ENCODE measurements at places on chromosomes 7 and 10. TPM values are rescaled to one million over a fixed set of nuclear protein-coding genes. Genes with fewer than 3 reads are reported as not detected.
A peak's percentile ranks its signal among the peaks of the same experiment; 100 is the strongest.

DNA sequence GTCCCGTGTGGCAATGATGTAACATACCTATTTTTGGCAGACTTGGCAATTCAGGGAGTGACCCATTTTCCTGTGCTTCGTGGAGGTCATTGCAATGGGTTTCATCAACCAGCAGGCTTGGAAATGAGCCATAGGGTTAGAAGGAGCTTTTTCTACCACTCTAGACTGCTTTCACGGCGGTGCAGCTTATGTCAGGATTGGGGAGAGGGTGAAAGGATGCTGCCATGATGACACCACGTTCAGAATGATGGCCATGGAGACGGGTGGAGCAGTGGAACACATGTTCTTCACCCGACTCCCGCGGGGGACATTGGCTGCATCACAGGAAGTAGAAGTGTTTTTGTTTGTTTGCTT, 220.2 kb downstream of the EMX2 start:
- no peak overlapping the region for H3K4me3 ChIP-seq
- no peaks in the 10 kb centered on the region for H3K4me1 ChIP-seq
- no peak for DNase-seq
- H3K27me3 ChIP-seq = no peaks in the 10 kb centered on the region
- no peaks in the 10 kb centered on the region for H3K36me3 ChIP-seq

- peak; percentile 5 for DNase-seq
- H3K4me1 ChIP-seq = no peaks in the 10 kb centered on the region
- H3K36me3 ChIP-seq = no peaks in the 10 kb centered on the region
- no peak overlapping the region for H3K4me3 ChIP-seq
- H3K27ac ChIP-seq = no peak overlapping the region
These were observed 59.2 kb upstream of the ANTXRL start for GRCh38 chr10:46227571-46227935.

- no peaks in the 10 kb centered on the region for H3K27me3 ChIP-seq
- no peak overlapping the region for H3K27ac ChIP-seq
- no peaks in the 10 kb centered on the region for H3K36me3 ChIP-seq
These were observed 54.5 kb upstream of the OPALIN start for GRCh38 chr10:96413151-96413787.

DNA sequence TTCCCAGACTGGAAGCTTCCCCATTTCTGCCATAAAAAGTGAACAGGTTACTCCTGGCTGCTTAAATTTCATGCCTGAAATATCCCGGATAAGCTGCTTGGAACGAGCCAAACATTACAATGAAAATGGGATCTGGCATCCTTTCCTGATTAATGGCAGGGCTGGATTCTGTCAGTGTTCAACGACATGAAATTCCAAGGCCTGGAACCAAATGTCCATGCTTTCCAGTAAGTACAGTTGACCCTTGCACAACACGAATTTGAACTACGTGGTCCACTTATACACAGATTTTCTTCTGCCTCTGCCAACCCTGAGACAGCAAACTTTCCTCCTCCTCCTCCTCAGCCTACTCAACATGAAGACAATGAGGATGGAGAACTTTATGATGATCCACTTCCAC, 65.4 kb downstream of the SGMS1 start:
- H3K4me1 ChIP-seq = peaks cover 15% of the 10 kb centered on the region
- no peak overlapping the region for H3K4me3 ChIP-seq

- H3K4me1 ChIP-seq = no peaks in the 10 kb centered on the region
- H3K4me3 ChIP-seq = no peak overlapping the region
- H3K27me3 ChIP-seq = no peaks in the 10 kb centered on the region
- H3K36me3 ChIP-seq = no peaks in the 10 kb centered on the region
- H3K27ac ChIP-seq = no peak overlapping the region
These were observed 100.5 kb upstream of the SDK1 start for GRCh38 chr7:3200504-3200903.

- no peaks in the 10 kb centered on the region for H3K27me3 ChIP-seq
- H3K36me3 ChIP-seq = no peaks in the 10 kb centered on the region
- no peak overlapping the region for H3K4me3 ChIP-seq
- no peaks in the 10 kb centered on the region for H3K4me1 ChIP-seq
These were observed 69.6 kb upstream of the RAPGEF5 start for GRCh38 chr7:22426463-22427094.

DNA sequence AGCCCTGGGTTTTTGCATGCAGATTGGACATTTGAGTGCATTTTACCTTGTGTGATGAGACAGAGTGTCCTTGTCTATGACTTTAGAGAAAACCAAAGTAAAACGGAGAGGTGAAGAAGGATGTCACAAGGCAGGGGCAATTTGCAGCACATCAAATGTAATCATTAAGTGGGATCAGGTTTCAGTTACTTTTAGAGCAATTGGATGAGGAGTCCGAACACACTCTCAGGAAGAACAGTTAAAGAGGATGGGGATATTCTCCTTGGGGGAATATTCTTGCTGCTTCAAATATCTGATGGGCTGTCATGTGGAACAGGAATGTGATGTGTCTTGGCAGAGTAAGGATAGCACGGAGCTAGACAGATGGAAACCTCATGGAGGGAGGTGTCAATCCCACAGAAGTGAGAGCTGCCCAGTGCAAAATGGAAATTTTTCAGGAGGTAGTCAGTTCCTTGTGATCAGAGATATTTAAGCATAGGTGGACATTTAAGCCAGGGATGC, 757 bp downstream of the RAB19 start:
- no peak overlapping the region for H3K4me3 ChIP-seq
- no peaks in the 10 kb centered on the region for H3K4me1 ChIP-seq
- no peak overlapping the region for H3K27ac ChIP-seq
- DNase-seq = no peak

DNA sequence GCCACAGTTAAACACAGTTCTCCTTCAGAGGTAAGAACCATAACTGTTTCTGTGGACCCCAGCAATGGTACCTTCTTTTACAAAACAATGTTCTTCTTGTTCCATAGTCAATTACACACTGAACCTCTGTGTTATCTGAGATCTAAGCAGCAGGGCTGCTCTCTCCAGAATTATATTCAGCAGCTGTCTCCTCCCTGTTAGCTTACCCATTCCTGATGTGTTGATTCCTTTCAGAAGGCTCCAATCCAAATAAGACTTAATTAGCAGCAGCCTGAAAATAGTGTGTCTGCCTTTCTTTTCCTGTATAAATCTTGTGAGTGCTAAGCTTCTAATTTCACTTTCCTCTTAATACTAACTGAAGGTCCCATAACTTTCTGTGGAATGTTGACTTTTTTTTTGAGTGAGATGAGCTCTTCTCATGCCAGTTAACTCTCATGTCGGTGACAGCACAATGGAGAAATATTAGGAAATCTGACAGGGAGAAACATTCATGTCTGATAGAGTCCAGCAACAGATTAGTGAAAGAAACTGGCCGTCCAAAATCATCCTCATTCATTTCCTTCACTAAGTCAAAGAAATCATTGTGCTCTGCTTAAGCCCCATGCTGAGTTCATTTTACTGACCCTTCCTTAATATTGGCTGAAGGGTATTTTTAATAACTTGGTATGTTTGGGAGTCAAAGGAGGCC, 226.5 kb downstream of the PRKG1 start:
- DNase-seq = no peak
- H3K36me3 ChIP-seq = no peaks in the 10 kb centered on the region
- no peak overlapping the region for H3K27ac ChIP-seq

- no peaks in the 10 kb centered on the region for H3K27me3 ChIP-seq
- H3K4me1 ChIP-seq = no peaks in the 10 kb centered on the region
- DNase-seq = no peak
These were observed 35.3 kb downstream of the TRUB1 start for GRCh38 chr10:114973306-114973705.

DNA sequence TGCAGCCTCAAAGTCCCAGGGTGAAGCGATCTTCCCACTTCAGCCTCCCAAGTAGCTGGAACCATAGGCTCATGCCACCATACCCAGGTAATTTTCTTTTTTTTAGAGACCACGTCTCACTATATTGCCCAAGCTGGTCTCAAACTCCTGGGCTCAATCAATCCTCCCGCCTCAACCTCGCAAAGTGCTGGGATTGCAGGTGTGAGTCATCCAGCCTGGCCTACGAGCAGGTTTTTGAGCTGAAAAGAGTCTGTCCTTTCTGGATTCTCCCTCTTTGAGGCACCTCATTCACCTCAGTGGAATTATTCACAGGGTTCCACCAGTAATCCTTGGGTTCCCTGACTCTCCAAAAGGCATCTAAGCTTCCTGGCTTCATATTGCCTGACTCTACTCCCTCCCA, 7.6 kb upstream of the LEP start:
- no peaks in the 10 kb centered on the region for H3K27me3 ChIP-seq
- H3K36me3 ChIP-seq = no peaks in the 10 kb centered on the region
- H3K4me3 ChIP-seq = no peak overlapping the region
- DNase-seq = no peak
- H3K4me1 ChIP-seq = no peaks in the 10 kb centered on the region
- H3K27ac ChIP-seq = no peak overlapping the region

The PRKCQ gene
- polyA plus RNA-seq = 0.90 TPM

The PAPOLB gene
- not detected for polyA plus RNA-seq

The ZWINT gene
- polyA plus RNA-seq = 2.9 TPM

Data from ovary (tissue), 10 donors.